ENCODE measurements at places on chromosomes 2 and 18.

- no peak for DNase-seq
These were observed 72.8 kb upstream of the TGFA start for GRCh38 chr2:70626254-70626990.

DNA sequence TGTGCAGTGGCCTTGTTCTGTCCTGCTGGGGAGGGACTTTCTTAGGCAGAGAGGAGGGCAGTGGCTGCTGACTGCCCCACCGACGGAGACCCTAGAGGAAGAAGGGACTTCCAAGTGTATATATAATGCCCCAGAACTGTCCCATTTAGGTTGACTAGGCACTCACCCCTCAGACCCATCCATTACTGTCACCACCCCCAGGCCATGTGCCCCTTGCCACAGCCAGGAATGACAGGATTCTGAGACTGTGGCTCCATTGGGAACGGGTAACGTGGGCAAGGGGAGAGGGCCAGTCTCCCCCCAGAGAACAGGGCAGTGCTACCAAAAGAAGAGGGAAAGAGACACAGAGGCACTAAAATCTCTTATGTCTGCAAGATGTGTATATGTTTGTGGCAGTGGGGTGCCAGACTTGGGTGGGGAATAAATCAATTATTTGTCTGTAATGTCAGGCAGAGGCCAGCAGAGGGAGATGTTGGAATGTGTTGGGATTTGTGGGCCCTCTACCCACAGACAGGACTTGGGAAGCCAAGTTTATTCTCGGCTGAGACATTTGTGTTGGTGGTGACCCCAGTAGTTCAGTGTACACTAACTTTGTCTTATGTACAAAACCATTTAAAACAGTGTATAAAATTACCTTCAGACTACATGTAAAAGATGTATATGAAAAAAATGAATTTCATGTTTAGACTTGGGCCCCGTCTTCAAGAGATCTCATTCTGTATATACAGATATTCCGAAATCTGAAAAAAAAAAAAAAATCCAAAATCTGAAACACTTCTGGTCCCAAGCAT lies 24.0 kb upstream of the TMEM37 start:
- DNase-seq, result no peak

GRCh38 chr2:5905661-5906060 lies 213.5 kb downstream of the SOX11 start:
- DNase-seq, result no peak

GRCh38 chr18:62183578-62184195 lies 3.2 kb downstream of the PIGN start:
- no peak for DNase-seq

GRCh38 chr2:52345676-52346075 lies 1313.7 kb upstream of the NRXN1 start:
- no peak for DNase-seq

Data from Right ventricle myocardium inferior (tissue), 1 donor.